NCI-H2029 (cell line): ENCODE measurements at places on chromosomes 5 and 9.

GRCh38 chr5:149760854-149761187 is 30.7 kb downstream of the PPARGC1B start:
- DNase-seq = no peak

GRCh38 chr5:119458911-119459632 is 6.8 kb downstream of the HSD17B4 start:
- no peak for DNase-seq

- peak; percentile 84 for DNase-seq
These were observed 74.4 kb downstream of the SLC28A3 start for GRCh38 chr9:84266087-84266561.

DNA sequence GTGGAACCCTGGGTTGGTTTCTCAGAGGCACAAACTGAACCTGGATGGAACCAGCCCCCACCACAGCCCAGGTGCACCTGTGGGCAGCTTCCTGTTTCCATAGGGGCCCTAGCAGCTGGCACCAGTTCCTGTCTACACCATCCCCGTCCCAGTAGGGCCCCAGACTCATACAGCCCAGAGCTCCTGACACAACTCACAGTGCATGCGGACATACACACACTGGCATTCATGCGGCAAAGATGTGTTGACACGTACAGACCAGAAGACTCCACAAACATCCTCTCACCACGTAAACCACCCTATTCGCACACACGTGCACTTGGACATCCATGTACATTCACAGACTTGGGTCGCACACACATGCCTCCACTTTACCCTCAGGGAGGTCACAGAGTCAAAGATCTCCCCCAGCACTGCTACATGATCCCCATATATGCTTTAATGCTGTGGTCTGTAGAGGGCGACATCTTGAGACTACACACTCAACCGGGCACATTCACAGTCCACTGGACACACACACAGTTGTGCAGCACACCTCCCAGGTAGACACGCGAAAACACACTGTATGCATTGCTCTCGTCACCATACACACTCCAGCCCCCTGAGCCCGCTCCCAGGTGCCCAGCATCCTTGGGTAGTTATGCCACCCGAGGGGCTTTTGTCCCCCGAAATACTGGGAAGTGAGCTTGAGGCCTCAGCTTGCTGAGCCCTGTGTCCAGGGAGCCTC is 22.4 kb downstream of the CXXC5 start:
- DNase-seq = peak; percentile 69

- DNase-seq = no peak
These were observed 854.1 kb downstream of the MAT2B start for GRCh38 chr5:164359260-164360255.

DNA sequence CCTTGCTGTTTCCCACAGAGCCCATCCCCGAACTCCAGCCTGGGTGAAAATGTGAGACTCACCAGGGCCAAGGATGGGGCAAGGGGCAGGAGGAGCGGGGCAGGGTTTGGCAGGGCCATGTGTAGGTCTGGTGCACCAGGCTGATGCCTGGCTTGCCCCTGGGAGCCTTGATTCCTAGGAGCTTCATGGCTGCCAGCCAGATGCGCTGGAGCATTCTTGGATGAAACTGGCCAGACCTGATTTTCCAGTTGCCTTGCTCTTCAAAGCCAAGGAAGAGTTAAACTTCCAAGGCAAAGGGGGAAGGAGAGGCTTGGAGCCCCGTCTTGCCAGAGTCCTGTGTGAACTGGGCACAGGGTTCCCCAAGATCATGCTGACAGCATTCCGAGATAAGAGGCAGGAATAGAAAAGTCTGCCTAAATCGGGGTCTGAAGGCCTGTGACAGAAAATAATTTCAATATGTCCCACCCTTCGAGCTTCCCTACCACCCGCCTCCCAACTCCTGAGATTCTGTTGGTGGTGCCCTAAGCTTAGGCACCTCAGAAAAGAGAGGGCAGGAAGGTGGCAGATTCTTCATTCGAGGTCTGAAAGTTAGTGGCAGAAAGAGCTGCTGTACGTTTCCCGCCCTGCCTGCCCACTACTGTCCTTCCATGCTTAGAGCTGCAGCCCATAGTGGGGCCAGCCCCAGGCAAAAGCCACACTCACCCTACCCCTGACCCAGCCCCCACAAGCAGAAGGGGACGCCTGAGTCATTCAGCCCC is 20.4 kb downstream of the FAT2 start:
- peak; percentile 74 for DNase-seq

- no peak for DNase-seq
These were observed 34.1 kb upstream of the TRMT10B start for GRCh38 chr9:37719526-37719925.

GRCh38 chr5:134489227-134489944 is 36.1 kb upstream of the JADE2 start:
- no peak for DNase-seq

DNA sequence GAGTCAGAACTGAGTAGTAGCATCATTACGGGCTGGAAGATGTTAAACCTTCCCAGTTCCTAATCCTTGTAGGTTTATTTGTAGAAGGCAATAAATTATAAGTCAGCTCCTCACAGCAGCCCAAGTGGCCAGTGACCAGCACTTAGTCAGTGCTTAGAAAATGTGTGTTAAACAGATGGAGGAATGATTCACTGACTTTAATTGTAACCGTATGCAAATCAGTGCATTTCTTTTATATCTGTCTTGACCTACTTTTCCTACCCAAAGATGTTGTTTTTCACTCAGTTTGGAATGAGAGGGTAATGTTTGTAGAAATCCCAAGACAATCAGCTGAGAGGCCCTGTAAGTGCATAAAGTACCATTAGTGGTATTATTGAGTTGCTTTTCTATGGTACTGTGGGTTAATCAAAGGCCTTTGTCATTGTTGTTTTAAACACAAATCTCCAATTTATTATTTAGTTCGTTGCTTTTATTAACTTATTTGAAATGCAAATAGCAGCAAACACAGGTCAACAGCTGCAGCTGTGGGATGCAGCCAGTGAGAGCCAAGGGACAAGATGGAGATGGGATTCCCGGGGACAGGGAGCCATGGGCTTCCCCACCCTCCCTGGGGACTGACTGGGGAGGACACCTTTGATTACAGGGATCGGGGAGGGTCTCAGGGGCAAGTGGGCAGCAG is 49.8 kb downstream of the MAP1B start:
- no peak for DNase-seq

- no peak for DNase-seq
These were observed 17.7 kb downstream of the RALGDS start for GRCh38 chr9:133103183-133103986.

DNA sequence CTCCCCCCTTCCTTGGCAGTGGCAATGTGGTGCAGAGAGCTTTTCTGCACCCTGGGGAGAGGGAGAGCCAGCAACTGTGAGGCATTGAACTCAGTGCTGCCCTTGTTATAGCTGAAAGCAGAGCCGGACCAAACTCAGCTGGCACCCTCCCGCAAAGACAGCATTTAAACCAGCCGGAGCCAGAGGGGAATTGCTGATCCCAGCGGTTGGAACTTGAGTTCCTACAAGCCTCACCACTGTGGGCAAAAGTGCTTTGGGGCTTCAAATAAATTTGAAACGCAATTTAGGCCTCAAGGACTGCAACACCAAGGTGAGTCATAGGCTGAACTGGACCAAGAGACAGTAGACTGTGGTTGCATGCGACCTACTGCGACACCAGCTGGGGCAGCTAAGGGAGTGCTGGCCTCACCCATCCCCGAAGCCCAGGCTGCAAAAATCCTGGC is 207.6 kb upstream of the CDKN2B start:
- no peak for DNase-seq

DNA sequence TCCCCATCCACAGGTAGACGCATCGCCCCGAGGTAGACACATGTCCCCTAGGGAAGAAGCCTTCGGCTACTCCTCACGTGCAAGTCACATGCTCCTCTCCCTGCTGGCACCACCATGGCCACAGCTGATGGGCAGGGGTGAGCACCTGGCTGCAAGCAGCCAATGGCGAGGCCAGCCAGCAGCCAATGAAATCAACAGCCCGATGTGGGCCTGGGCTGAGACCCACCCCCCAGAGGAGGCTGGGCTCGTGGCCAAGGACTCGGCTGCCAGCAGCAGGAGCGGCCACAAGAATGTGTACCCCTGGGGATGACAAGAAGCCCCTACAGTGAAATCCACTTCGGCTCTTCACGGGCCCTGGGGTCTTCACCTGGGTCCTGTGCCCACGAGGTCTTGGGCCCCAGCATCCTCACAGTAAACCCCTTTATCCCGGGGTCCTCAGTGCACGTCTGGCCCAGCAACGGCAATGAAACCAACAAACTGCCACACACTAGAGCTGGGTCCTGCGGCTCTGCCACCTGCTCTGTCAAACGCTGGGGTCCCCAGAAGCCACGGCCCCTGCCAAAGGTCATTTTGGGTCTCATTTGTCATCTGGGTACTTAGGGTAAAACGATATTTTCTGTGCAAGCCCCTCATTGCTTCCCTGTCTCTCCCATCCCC is 22.1 kb upstream of the PTGES start:
- no peak for DNase-seq

DNA sequence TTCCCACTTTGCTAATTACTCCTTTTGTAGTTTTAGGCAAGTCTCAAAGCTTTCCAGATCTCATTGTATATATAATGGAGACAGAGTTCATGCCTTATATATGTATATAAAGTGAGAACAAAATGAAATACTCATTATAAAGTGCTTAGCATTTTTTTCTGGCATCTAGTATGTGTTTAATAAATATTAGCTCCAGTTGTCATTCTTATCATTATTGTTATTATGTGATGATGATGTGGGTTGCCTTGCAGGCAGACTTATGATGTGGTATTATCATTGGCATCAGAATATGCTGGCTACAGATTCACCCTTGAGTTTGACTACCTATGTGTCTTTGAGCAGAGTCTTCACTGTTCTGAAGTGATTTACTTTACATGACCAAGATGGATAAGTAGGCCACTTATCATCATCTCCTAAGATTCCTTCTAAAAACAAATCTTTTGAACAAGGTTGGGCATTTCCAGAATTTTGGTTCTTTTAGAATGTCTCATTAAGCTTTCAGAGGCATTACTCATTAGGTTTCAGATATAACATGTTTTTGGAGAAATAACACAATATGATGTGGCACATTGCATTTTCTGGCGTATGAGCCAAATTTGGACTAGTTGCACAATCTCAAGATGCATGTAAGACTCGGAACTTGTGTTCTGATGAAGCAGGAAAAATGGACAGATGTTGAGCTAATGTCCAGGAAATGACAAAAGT is 145.6 kb upstream of the TNC start:
- DNase-seq = no peak

DNA sequence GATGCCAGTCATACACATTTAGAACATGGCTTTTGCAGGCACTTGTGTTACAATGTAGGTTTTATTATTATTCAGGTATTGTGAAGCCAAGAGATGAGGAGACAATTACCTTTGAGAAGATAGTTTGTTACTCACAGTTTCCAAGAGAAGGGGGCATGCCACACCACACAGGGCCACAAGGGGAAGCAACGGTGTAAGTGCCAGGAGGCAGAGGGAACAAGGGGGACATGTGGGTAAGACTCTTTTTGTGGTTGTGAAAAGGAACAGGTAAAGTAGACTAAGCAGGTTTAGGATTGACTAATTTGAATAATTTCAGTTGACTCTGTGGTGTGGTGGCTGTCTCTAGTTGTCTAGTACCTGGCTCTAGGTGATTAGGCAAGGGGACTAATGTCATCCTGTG is 191.2 kb downstream of the TRPM6 start:
- DNase-seq = no peak

GRCh38 chr5:178673801-178674295 is 47.0 kb upstream of the CLK4 start:
- no peak for DNase-seq

GRCh38 chr9:114504341-114505186 is 709 bp downstream of the WHRN start:
- DNase-seq = no peak
